ENCODE measurements at places on chromosomes 11 and 22. TPM values are rescaled to one million over a fixed set of nuclear protein-coding genes. Genes with fewer than 3 reads are reported as not detected.

Gene CASP1
- not detected for total RNA-seq

Gene MTNR1B
- total RNA-seq, result not detected

Gene MIAT
- 0.30 TPM for total RNA-seq

Gene TIMM10B
- 34.9 TPM for total RNA-seq

Gene KBTBD3
- total RNA-seq, result 2.4 TPM

All from A375 (cell line).